ENCODE measurements at places on chromosomes 5 and 9.

- no peak for DNase-seq
These were observed 24.8 kb downstream of the ADCY2 start for GRCh38 chr5:7420510-7421280.

DNA sequence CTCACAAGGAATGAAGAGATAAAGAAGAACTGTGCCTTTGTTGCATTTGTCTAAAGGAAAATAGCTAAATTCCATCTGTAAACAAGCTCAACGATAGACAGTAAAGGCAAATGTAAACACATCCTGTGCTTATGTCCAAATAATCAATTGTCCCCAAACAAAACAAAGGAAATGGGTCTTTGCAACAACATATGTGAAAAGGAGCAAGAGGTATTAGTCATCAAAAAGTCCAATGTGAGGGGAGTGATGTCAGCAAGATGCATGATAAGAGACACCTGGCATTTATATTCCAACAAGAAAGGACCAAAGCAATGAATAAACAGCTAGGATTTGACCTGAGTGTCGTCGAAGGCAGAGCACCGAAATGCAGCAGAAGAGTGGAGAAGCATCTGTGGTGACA is 209.1 kb downstream of the ASTN2 start:
- no peak for DNase-seq

GRCh38 chr5:143964919-143965318 is 153.0 kb downstream of the HMHB1 start:
- no peak for DNase-seq

GRCh38 chr5:110873773-110874437 is 135.1 kb downstream of the SLC25A46 start:
- no peak for DNase-seq

DNA sequence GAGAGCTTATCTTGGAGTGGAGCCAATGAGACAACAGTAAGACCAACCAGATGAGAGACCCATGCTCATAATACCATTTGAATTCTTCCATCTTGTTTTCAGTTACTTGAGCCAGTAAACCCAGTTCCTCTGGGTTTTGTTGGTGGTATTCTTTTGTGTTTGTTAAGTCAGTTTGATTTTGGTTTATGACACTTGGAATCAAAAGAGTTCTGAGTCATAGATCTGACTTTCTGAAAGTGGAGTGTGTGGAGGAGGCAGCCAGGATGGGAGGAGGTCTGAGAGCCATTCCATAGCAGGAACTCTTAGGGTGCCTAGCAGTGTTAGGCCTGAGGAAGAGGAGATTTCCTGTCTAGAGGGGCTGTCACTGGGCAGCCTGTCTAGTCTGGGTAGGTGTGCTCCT is 24.6 kb upstream of the PANK3 start:
- DNase-seq, result no peak

DNA sequence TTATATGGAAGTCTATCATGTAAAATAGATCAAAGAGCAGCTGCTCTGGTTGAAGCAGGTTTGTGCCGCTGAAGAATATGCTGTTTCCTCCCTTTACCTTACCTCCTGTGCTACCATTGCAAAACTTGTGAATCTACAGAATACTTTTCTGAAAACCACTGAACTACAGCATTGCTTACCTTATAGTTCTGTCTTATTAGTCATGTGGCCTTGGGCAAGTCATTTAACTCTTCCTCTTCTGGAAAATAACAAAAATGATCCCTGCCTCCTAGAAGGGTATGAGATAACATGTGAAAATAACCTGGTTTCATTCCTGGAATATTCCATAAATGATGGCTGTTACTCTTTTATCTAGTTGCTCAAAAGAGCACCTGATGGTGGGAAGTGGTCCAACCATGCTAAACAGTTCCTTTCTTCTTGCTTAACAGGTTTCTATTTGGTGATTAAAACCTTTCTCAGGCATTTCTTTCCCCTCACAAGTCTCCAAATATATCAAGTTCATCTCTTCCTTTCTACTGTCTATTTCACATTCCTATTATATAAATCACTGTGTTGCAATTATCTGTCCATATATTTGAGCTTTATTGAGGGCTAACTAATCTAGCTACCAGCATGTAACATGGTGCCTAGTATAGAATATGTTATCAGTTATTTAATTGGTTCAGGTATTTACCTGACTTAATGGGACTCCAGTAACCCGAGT is 15.0 kb downstream of the TRIM32 start:
- DNase-seq, result no peak

GRCh38 chr9:71352837-71353236 is 231.4 kb upstream of the TRPM3 start:
- no peak for DNase-seq

GRCh38 chr5:23367874-23368273 is 139.5 kb upstream of the PRDM9 start:
- no peak for DNase-seq

- no peak for DNase-seq
These were observed 75.1 kb upstream of the RANBP6 start for GRCh38 chr9:6090277-6091210.

DNA sequence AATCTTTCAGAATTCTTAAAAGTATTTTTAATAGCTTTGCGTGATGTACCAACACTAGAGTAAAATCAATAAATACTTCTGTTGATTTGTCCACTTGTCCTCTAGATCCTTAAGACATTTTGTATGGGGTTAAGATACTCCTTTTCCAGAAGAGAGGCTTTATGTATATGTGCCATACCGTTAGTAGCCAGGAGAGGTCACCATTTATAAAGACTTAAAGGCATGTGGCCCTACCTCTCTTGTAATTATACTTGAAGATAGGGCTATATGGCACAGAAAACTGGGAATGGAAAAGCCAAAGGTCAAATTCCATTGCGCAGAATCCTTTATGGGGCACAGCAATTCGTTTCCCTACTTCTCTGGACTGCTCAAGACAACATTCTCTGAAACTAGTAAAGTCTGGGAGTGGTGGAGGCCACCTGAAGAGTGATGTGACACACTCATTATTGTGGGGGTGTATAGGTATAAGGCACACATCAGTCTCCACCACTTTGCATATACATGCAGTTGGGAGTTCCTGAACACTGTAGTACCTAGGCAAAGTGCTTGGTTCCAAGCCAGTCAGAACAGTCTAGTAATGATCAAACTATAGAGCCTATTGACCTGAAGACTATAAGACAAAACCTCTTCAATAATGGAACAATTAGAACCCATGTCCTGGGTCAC is 140.1 kb upstream of the FBXL17 start:
- peak; percentile 16 for DNase-seq

GRCh38 chr9:2817999-2818803 is 25.7 kb downstream of the PUM3 start:
- DNase-seq, result no peak

DNA sequence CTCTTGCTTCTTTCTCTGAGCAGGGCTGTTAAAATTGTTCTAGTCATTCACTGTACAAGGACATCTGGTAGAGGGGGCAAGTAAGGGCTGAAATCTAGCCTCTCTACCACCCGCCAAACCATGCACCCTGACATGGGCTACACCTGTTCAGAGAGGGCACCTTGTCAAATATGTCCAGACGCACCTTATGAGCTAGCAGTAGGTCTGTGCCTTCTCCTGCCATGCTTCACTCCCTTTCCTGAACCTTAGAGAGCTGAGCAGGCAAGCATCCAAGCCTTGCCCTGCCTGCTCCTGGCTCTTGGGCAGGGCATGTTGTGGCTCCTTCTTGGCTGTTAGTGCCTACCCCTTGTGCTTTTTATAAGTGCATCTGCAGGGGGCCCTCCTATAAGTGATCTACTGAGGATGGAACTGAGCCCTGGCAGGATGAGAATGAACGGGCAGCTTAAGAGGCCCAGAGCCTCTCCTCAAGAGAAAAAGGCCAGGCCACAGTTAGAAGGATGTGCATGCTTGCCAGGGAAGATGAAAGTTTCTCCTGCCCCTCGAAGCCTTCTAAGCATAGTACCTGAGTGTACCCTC is 3.8 kb upstream of the NEUROG1 start:
- DNase-seq, result no peak

- no peak for DNase-seq
These were observed 34.1 kb upstream of the LRRC14B start for GRCh38 chr5:157126-157715.

DNA sequence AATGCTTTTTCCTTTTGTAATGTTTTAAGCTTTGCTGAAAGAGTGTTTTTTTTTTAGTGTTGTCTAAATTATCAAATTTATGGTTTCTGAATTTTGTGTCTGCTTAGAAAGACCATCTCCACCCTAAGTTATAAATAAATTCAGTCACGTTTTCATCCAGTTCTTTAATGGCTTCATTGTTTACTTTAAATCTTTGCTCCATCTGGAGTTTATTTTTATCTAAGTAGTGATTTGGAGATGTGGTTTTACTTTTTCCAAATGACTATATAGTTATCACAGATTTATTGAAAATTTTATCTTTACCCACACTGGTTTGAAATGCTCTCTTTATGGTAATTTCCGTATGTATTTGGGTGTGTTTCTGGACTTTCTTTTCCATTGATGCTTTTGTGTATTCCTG is 577.2 kb upstream of the ZNF608 start:
- DNase-seq, result no peak

GRCh38 chr5:163506095-163506457 is 657 bp downstream of the MAT2B start:
- peak; percentile 20 for DNase-seq

GRCh38 chr5:157378509-157378908 is 81.5 kb upstream of the NIPAL4 start:
- no peak for DNase-seq

- no peak for DNase-seq
These were observed 12.4 kb downstream of the SMAD5 start for GRCh38 chr5:136145030-136145429.

DNA sequence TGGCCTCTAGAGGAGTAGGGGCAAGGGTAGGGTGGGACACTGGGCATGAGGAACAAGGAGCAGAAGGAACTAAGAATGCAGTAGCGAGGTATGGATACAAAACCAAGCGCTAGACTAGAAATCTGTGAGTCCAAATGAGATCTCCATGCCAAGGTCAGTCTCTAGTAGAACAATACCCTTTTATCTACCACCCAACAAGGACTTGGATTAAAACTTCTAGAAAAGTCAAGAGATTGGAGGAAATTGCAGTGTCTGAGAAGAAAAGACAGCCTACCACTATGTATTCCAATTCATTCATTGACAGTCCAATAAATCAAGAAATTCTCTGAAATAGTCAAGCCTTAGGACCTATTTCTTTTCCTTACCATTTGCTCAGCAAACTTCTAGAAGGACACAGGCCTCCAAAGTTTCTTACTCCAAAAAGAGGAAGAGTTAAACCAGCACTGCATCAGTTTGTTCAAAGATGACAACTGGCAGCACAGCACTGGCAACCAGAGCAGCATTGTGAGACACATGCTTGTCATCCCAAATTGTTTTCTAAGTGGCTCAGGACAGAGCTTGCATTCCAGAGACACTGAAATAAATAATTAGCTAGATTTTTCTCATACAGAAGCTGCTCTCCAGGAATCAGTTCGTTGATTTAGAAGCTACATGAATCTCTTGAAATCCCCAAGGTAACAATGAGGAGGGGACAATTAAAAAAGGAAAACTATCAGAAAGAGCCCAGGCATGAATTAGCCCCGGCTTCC is 22.6 kb downstream of the ABCA1 start:
- no peak for DNase-seq

- DNase-seq, result no peak
These were observed 67.6 kb upstream of the ATP10B start for GRCh38 chr5:160919626-160920025.

DNA sequence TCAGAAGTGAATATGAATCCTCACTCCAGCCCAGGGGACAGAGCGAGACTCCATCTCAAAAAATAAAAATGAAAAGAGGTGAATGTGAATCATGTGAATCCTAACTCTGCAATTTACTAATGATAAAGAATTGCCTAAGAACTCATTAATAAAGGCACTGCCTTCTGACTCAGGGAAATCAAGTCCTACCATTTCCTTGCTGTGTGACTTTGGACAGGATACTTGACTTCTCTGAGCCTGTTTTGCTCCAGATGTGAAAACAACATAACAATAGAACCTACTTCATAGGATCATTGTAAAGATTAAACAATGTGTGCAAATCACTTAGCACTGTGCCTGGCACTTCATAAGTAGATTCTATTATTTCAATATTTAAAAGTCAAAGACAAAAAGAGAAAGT is 15.1 kb upstream of the PWWP2A start:
- no peak for DNase-seq

DNA sequence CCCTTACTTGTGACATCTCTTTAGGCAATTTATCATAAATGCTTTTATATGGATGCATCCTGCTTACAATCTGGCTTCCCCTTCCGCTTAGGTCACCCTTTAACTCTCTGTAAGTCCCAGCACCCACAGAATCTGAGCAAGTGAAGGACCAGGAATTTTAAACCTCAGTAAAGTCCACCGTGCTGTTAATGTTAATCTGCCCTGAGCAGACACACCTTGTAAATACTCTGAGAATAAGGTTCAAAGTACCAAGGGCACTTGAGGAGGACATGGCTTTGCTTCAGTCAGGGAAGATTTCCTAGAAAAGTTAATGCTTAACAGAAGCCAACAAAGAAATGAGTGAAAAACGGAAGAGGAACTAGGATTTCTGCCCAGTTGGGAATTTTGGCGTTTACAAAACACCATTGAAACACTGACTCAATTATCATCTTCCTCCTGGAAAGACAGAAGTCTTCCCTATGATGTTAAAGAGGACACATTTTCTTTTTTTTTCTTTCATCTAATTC is 26.4 kb upstream of the TTC39B start:
- no peak for DNase-seq

DNA sequence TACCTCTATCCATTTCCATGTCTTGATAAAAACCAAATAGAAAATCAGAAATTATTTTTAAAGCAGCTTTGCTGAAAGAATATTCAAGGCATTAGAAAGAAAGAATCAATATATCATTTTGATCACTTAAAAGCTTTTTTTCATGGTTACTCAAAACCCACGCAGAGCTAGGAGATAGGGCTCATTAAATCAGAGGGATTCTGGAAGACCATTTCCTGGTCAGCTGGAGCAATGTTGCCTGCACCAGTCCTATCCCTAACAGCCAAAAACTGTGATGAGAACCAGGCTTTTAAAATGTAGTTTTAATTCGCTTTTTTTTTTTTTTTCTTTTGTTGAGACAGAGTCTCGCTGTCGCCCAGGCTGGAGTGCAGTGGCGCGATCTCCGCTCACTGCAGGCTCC is 72.3 kb downstream of the ARSB start:
- no peak for DNase-seq

DNA sequence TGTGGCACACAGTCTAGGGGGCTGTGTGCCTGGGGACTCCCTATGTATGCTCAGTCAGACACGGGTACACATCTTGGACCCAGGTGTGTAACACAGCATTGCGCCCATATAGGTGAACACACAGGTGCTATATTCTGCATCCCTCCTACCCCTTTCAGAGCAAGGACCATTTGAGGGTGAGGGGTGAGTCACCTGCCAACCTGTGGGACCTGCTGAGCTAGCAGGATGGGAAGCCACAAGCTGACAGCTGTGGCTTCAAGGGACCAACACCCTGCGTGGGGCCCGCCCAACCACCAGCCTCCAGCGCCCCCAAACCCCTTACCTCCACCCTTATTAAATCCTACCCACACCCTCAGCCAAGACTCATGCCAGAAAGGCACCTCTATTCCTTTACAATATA is 14.6 kb upstream of the AQP7 start:
- peak; percentile 22 for DNase-seq

All from activated CD8-positive, alpha-beta T cell treated with anti-CD3 and anti-CD28 coated beads for 36 hours (primary cell).